Pulmonary artery endothelial cell (primary cell): ENCODE measurements at places on chromosomes 2 and 18. TPM values are rescaled to one million over a fixed set of nuclear protein-coding genes. Genes with fewer than 3 reads are reported as not detected.

DNA sequence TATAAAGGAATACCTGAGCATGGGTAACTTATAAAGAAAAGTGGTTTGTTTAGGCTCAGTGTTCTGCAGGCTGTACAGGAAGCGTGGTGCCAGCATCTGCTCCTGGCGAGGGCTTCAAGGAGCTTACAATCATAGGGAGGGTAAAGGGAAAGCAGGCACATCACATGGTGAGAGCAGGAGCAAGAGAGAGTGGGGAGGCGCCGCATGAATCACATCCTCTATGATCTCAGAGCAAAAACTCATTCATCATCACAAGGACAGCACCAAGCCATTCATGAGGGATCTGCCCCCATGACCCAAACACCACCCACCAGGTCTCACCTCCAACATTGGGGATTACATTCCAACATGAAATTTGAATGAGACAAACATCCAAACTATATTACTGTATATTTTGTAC, 32.5 kb downstream of the R3HDM1 start:
- no peak for DNase-seq

DNA sequence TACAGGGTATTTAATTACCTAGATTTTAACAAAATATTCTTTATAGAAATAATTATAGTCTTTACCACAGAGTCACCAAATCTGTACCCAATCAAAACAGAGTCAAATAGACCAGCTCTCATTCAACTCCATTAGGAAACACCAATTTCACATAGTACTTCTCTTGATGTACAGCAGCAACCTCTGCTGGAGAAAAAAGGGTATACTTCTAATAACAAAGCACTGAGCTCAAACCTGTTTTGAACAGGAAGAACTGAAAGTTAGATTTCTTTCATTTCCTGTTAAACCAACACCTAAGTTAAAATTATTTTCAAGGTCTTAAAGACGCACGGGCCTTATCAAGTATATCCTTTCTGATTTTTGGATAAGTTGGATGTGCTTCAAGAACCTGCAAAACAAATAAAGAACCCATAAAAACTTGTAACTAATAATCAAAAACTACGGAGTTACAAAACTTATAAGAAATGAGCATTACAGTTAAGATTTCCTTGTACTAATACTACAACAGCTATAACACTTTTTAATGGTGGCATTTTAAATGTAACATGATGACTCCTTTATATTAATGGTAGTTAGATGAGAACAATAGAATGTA, 79.0 kb downstream of the TTC21B start:
- peak; percentile 10 for DNase-seq

DNA sequence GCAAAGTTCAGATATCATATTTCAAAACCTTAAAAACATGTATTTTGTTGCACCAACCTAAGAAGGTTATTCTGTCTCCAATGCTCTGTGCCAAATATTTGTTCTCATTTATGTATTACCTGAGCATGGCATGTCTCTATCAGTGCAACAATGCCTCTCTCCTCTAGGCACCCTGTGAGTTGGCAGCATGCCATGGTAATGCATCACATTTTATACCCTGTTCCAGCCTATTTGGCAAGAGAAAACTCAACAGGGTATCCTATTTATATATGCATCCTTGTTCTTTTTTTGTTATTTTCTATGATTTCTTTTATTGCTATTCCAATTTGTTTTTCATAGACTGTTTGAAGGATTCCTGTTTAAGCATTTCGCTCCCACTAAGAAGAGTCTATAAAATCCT, 126.3 kb upstream of the NRXN1 start:
- no peak for DNase-seq

- no peak for DNase-seq
Measured at GRCh38 chr2:219612577-219613286, 14.7 kb upstream of the SLC4A3 start.

DNA sequence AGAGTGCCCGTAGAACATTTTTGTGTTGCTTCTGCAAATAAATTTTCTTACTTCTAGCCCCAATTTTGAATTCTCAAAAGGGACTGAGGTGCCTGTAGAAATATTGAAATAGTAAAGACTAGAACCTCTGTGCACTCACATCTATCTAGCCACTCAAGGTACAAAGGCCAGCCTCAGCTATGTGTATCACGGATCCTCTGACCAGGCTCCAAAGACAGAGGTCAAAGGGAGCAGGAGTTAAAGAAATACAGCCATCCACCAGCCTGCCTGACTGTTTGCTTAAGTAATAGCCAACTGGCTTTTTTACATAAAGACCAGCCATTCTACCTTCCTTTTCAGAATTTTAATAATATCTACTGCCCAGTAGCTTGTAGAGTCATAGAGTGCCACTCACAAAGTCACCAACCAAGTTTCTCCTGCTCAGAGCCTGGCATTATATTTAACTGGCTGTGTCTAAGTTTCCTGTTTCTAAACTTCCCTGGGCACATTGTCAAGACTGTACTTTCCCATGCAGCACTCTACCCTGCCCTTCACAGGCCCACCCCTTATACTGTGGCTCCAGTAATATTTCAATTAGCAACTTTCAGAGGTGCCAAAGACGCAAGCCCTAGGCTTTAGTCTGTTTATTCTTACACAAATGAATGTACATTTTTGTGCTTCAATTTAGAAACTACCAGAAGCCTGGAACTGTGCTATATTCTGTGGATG, 338.3 kb upstream of the NT5C1B start:
- no peak for DNase-seq

- no peak for DNase-seq
Measured at GRCh38 chr2:188199716-188200128, 92.0 kb upstream of the GULP1 start.

- no peak for DNase-seq
Measured at GRCh38 chr2:36477315-36477714, 120.7 kb downstream of the FEZ2 start.

DNA sequence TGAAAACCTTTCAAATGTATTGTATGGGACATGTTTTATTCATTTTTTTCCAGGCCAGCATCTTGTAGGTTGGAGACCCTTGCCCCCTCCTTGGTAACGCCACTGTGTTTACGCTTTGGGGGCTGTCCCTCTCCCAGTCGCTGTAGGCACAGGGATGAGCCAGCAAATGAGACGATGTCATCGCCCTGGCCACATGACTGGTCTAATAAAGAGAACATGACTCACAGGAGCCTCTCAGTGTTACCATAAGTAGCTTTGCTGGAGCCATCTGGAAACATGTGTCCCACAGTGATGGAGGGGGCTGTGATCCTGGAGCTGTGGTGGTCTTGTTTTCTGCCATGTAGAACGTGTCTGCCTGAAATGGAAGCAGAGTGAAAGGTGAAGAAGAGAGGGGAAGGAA, 78.9 kb downstream of the CD8B2 start:
- DNase-seq, result no peak

DPP4 gene
- total RNA-seq, result 6.0 and 9.2 TPM in 2 replicates

CMPK2 gene
- total RNA-seq, result 0.39 and 0.92 TPM in 2 replicates

GRCh38 chr2:114446571-114446970, 4.1 kb downstream of the DPP10 start:
- DNase-seq, result no peak

- DNase-seq, result no peak
Measured at GRCh38 chr2:6523476-6523875, 342.2 kb downstream of the CMPK2 start.

NCKAP5 gene
- 0.39 and 0.59 TPM in 2 replicates for total RNA-seq

NPPC gene
- total RNA-seq, result not detected in 2 replicates

PLCD4 gene
- 1.6 and 3.0 TPM in 2 replicates for total RNA-seq
